ENCODE measurements at places on chromosomes 3 and 15. TPM values are rescaled to one million over a fixed set of nuclear protein-coding genes. Genes with fewer than 3 reads are reported as not detected.
A peak's percentile ranks its signal among the peaks of the same experiment; 100 is the strongest.

DNA sequence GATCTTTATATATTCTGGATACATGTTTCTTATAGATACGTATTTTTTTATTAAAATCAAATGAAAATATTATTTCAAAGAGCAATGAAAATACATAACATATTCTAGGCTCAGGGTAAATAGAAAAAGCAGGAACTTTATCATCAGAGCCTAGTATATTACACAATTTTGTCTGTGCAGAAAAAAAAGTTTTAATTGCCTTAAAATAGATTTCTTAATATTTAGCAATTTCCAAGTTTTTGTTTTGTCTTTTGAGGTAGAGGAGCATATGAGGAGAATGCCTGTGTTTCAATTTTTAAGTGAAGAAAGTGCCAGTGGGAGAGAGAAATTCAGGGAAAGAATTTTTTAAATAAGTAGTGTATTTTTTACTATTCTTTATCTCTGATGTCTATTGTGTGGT, 10.5 kb downstream of the CAPN7 start:
- no peak for DNase-seq

DNA sequence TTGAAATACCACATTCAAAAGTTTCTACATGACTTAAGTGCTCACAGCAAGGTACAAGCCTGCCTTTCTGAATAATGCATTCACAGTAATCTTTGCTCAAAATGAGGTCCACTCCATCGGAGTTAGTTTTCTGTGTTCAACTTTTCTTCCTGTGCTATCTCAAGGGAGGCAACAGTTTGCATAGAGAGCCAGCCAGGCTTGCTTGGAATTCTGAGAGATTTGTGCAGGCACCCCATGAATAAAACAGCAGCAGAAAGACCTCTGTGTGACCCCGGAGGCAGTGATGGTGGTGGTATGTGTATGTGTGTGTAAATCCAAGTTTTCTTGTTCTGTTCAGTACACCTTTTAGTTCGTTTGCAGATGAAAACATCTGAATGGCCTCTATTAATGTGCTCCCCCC, 124.0 kb downstream of the ADAMTS9 start:
- DNase-seq: no peak

DNA sequence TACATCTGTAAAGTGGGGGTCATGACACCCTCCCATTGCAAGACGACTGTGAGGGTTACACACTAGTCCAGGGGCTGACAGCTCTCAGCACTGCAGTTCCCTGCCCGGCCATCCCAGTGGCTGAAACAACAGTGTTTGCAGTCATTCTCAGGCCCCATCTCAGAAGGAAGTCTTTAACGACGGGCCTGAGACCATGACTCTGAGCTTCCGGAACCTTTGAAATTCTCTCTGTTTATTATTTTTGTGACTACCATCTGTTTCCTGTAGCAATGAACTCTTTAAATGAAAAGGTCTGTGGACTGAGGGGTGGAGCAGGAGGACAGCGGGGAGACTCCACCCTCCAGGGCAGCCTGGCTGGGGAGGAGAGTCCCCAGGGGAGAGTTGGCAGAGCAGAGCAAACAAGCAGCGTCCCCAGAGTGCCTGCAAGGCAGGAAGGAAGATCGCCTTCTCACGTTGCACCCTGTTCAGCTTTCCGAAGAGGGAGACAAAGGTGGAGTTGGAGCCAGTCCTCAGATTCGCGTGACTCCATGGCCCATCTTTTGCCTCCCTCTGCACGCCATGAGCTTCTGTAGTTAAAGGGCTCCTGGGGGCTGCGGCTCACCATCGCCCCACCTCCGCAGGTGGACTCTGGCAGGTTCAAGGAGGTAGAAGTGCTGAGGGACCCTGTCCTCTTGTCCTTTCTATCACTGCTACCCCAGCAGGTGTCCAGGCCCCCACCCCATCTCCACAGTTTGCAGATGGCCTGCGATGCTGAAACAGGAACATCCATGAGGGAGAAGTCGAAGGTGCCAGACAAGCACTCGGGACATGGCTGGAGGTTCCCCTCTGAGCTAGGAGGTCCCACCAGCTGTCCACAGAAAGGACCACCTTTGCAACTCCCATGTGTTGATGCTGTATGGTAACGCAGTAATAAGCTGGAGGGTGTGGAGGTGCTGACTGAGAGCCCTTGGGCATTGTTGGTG, 525.8 kb upstream of the PROK2 start:
- DNase-seq: no peak

- no peak for DNase-seq
These were observed 34.7 kb downstream of the MAP3K13 start for GRCh38 chr3:185397676-185398075.

GRCh38 chr15:64521201-64521600, 60.8 kb downstream of the ZNF609 start:
- no peak for DNase-seq

Gene CAV3
- 24.8 TPM for total RNA-seq

Gene ANKRD34C
- total RNA-seq: 0.78 TPM

Gene CHST14
- 8.4 TPM for total RNA-seq

- no peak for DNase-seq
These were observed 221.5 kb downstream of the P3H2 start for GRCh38 chr3:189899186-189899585.

DNA sequence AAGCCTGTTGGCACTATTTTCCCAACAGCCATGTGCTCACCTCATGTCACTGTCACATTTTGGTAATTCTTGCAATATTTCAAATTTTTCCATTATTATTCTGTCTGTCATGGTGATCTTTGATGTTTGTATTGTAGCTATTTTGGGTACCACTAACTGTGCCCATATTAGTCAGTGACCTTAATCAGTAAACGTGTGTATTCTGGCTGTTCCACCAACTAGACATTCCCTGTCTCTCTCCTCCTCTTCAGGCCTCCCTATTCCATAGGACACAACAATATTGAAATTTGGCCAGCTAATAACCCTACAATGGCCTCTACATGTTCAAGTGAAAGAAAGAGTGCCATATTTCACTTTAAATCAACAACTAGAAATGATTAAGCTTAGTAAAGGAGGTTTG, 88.6 kb downstream of the OPA1 start:
- no peak for DNase-seq

- DNase-seq: no peak
These were observed 73.8 kb downstream of the ZBBX start for GRCh38 chr3:167306319-167306718.

Gene GALNT15
- 1.3 TPM for total RNA-seq

DNA sequence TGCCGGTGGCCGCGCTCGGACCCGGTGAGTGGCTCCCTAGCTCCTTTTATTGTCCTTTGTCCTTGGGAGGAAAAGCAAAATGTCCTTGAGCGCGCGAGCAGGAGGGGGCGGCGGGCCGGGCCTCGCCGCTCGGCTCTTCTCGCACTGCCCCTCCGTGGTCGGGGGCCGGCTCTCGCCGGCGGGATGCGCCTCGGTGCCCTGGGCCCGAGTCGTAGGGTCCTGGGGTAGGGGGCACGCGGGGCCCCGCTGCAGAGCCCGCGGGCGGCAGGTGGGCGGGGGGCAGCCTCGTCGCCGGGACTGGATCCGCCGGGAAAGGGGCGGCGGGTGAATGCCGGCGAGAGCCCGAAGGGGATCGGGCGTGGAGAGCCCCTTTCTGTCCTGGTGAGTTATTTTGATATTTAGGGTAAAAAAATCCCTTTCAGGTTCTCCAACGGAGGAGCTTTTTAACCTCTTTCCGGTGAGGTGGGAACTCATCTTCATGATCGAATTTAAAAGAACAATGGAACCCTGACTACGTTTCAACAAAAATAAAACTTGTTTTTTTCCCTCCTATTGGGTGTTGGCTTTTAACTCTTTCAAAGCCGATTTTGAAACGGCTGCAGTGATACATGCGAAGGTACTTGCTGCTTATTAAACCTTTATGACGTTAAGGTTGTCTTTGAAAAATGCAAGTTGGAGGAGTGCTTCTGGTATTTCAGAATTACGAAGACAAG, 16.8 kb upstream of the CHD2 start:
- peak; percentile 78 for DNase-seq

GRCh38 chr3:66603151-66603611, 102.4 kb upstream of the LRIG1 start:
- no peak for DNase-seq

DNA sequence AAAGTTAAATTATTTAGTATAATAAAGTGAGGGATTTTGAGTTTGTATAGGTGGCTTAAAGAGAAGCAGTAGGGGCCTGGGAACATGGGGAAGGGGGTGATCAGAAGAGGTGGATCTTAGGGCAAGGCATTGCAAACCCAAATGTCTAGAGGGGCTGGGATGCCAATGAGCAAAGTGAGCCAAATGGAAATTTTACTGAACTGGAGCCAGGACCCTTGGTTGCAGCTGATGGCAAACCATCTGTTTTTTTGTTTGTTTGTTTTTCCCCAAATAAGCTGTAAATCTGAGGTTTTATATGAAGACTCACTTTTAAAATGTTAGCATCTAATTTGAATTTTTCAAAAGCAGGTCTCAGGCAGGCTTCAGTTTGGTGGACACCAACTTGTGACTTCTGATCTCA, 14.8 kb upstream of the PARP14 start:
- DNase-seq: no peak

Gene CCR3
- total RNA-seq: not detected

DNA sequence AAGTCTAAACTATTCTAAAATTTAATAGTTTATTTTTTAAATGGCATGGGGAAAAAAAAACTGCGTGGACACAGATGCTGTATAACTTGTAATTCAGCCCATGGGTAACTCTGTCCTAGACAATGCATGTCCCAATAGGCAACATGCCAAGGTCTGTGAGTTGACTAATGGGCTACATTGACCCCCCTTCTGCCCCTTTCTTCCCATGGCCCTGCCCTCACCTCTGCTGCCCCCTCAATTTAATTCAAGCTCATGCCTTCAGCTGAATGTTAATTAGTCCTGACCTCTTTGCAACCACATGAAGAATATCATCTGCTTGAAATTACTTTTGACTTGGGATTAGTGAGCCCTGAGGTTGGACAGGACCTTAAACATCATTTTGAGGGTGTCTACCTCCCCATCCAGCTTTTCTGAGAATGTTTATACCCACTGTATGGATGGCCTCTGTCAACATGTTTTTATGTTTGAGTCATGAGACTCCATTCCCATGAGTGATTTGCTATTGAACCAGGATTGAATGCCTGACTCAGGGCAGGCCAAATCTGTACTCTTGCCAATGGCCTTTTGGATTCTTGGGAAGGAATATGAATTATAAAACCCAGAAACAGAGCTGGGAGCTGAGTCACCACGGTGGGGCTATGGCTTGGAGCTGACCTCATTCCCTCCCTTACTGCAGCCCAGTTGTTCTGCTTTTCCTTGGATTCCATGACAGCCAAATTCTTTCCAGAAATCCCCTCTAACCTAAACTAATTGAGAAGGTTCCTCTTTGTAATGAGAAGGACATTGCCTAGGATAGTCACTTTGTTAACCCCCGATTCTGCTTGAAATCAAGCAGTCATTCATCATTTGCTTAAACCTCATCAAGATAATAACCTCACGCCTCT, 33.5 kb upstream of the PDE8A start:
- DNase-seq: no peak

GRCh38 chr3:112602217-112602838, 38.6 kb downstream of the CCDC80 start:
- DNase-seq: no peak

Gene LDHAL6B
- total RNA-seq: not detected

GRCh38 chr3:47019201-47019600, 39.7 kb downstream of the NBEAL2 start:
- no peak for DNase-seq

- DNase-seq: no peak
These were observed 498.5 kb upstream of the GBE1 start for GRCh38 chr3:82259994-82260393.

Measured in cardiac septum (tissue), 1 donor.